A673 (cell line): ENCODE measurements at places on chromosomes 2 and 18.
A peak's percentile ranks its signal among the peaks of the same experiment; 100 is the strongest.

GRCh38 chr2:69298261-69298660 is 88.8 kb downstream of the GFPT1 start:
- DNase-seq = no peak

GRCh38 chr18:79453816-79454735 is 58.3 kb downstream of the NFATC1 start:
- DNase-seq = no peak

DNA sequence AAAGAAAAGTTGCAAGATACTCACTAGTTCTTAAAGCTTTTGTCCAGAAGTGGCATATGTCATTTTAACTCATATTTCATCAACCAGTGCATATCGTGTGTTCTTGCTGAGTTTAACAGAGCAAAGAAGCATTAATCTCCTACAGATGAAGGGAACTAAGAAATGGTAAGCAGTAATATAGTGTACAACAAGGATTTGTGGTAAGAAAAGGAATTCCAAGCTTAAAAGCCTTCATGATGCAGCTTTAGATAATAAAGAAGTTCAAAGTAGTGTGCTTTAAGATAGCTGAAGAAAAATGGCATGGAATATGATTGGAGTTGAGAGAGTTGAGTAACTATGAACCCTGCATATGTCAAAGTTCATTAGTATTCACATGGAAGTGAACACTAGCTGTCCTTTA is 649.8 kb upstream of the FSHR start:
- DNase-seq = no peak

DNA sequence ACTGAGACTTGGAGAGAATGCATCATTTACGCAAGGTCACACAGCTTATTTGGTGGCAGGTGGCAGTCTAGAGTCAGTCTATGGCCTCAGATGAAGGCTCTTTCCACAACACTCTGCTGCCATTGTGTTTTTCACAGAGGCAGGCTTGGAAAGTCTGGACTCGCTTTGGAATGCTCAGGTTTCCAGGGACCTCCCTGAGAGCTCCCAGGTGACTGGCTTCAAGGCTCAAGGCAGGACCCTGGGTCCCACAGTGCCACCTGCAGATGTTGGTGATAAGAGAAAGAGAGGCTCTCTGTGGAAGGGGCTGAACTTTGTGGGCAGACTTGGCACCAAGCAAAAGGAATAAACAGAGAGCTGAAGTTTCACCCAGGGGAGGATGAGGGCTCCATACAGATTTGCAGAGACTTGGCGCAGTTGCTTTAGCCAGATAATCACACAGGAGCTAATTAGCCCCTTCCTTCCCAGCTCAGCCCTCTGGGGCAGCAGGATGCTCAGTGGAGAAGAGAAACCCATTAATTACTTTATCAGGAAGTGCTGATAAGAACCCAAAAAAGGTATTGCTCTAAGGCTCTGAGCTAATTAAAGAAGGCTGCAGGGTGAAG is 103.5 kb downstream of the LBH start:
- DNase-seq = peak; percentile 14
